Activated B cell treated with CpG ODN at 0.5 μM for 24 hours (primary cell): ENCODE measurements at places on chromosomes 4 and X. TPM values are rescaled to one million over a fixed set of nuclear protein-coding genes. Genes with fewer than 3 reads are reported as not detected.

- DNase-seq = no peak
These were observed 18.3 kb upstream of the CXCR3 start for GRCh38 chrX:71636438-71637252.

The GYPA gene
- 0.66 TPM in 1 of 2 replicates, not detected in the other for total RNA-seq

GRCh38 chrX:96685210-96686099 lies 813 bp downstream of the DIAPH2 start:
- peak; percentile 23 for DNase-seq

DNA sequence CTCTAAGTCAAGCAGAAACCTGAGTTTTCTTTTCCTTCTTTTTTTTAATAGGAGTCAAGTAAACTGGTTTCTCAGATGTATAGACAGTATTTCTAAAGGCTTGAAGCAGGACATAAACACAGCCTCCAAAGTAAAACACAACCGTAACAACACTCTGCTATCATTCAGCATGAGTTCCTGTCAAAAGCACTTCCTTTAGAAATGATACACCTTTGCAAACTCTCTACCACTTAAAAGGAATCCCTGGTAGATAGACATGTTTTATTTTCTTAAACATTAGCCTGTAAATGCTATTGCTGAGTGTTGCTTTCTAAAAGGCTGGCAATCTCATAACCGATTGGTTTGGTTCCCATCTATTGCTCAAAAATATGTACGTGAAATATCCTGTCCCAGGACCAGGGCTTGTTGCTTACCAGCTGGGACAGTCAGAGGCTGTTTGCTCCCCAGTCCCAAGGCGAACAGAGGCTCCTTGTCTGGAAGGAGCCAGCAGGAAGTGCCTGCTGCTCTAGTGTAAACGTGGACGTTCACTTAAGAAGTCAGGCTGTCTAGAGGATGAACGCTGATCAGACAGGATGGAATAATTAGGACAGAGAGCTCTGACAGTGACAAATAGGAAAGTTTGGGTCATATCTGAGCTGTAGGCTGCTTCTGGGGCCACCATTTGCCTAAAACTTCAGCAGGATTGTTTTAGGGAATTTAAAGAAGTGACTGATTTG lies 173.9 kb upstream of the KLF3 start:
- no peak for DNase-seq

DNA sequence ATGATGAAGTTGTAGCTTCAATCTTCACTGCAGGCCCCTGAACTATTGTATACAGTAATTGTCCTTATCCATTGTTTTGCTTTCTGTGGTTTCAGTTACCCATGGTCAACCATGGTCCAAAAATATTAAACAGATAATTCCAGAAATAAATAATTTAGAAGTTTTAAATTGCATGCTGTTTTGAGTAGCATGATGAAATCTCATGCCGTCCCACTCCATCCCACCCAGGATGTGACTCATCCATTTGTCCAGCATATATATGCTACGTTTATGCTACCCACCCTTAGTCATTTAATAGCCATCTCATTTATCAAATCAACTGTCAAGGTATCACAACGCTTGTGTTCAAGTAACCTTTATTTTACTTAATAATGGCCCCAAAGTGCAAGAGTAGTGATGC lies 34.5 kb downstream of the IQCM start:
- DNase-seq = no peak

DNA sequence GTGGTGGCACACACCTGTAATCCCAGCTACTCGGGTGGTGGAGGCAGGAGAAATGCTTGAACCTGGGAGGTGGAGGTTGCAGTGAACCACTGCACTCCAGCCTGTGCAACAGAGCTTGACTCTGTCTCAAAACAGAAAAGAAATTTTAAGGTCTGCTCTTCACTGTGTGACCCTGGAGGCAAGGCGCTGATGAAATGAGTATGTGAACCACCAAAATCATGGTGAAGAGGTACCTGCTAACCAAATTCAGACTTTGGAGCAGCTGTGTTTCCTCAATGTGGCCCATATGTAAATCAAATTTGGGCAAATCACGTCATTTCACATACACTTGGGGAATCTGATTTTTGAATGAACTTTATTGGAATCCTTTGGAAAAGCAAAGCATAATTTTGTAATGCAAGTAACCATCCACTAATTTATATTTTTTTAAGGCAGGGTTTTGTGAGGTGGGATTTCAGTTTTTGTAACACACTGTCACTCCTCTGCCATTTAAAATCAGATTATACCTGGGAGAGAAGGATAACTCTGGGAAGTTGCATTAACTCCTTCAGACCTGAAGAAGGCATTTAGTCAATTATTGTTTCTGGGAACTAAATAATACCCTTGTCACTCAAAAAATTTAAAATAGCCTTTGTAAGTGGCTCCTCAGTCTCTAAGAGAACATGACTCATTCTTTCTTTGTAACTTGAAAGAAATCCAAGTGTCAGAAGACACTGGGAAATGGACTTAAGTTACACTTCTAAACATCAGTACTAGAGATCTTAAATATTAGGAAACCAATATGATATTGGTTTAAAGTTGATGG lies 24.0 kb downstream of the DOCK11 start:
- no peak for DNase-seq

DNA sequence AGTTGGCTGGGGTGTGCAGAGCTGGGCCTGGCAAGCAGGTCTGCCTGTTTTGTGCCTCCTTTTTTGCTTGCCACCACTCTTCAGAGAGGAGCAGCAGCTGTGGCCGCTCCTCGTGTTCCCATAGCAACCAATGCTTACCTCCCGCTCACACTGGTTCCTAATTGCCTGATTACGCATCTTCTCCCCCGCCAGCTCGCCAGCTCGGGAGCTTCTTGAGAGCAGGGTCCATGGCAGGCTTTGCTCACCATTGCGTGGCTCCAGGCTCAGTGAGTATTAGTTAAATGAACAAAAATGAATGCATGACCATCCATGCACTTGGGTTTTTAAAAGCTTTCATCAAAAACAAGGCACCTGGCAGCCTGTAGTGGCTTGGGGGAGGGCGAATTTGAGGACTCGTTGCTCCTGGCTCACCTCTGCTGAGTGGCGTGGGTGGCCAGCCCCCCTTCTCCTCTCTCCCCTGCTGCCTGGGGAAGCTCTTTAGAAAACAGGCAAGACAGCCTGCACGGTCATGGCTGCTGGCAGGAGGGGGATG lies 14.2 kb upstream of the PJA1 start:
- no peak for DNase-seq

The SSX2B gene
- total RNA-seq = not detected in 2 replicates

- DNase-seq = no peak
These were observed 61.7 kb downstream of the CT47B1 start for GRCh38 chrX:120813982-120814381.

The COL25A1 gene
- total RNA-seq = not detected in 2 replicates

DNA sequence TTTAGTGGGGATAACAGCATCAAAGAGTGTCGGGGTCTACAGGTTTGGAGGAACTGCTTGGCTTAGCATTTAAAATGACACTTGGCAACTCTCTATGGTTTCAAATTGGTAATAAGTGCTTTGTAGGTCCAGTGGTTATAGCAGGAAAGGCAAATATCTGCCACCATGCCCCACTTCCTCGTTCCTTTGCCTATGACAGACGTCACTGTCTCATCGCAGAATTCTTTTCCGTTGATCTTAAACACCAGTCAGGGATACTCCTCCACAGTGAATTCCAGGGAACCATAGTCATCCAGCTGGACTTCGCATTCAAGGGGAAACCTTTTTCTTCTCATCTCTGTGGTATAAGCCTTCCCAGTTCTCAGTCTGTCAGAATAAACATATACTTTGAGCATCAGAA lies 319.1 kb downstream of the GPAT3 start:
- DNase-seq = no peak

DNA sequence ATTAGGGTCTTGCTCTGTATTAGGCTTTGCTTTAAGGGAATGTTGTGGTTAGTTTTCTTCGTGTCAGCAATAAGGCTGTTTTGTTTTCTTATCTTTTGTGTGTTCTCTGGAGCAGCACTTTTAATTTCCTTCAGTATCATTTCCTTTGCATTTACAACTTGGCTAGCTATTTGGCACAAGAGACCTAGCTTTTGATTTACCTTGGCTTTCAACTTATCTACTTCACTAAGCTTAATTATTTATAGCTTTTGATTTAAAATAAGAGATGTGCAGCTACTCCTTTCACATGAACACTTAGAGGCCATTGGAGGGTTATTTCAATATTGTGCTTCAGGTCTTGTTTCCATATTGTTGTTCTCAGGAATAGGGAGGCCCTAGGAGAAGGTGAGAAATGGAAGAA lies 68.2 kb downstream of the FAT4 start:
- DNase-seq = no peak

- DNase-seq = no peak
These were observed 33.6 kb upstream of the ARX start for GRCh38 chrX:25049357-25049756.

The KLB gene
- total RNA-seq = 0.18 and 0.20 TPM in 2 replicates

The GPR173 gene
- total RNA-seq = 0.10 and 0.16 TPM in 2 replicates

DNA sequence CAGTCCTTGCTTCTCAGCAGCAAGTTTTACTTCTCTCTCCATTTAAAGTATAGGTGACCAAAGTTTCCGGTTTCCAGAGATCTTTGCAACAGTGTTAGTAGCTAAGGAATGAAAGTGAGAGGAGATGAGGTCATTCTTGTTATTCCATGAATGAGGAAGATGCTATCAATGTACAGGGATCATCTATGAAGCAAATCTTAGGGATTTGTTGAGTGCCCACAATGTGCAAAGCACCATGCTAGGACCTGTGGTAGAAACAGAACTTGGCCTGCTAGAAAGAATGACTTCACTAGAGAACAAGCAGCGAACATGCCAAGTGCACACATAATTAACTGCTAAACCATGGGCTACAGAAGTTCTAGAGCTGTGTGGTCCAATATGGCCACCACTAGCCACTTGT lies 112.5 kb downstream of the MID1 start:
- DNase-seq = no peak

DNA sequence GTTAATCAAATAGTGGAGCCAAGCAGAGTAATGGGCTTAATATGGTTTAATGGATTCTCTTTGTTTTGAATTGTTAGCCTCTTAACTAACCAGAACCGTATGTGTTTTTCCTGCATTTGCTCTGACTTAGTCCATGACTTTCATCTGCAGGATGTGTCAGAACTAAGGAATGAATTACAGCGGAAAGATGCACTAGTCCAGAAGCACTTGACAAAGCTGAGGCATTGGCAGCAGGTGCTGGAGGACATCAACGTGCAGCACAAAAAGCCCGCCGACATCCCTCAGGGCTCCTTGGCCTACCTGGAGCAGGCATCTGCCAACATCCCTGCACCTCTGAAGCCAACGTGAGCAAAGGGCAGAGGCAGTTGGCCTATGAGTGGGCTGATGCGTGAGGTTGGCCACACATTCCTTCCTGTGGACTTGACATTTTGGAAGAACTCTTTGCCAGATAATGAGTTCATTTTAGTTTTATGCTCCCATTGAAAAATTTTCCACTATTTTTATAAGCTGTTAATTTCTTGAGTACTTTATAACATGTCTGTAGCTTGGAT lies 9.1 kb downstream of the MED28 start:
- no peak for DNase-seq

DNA sequence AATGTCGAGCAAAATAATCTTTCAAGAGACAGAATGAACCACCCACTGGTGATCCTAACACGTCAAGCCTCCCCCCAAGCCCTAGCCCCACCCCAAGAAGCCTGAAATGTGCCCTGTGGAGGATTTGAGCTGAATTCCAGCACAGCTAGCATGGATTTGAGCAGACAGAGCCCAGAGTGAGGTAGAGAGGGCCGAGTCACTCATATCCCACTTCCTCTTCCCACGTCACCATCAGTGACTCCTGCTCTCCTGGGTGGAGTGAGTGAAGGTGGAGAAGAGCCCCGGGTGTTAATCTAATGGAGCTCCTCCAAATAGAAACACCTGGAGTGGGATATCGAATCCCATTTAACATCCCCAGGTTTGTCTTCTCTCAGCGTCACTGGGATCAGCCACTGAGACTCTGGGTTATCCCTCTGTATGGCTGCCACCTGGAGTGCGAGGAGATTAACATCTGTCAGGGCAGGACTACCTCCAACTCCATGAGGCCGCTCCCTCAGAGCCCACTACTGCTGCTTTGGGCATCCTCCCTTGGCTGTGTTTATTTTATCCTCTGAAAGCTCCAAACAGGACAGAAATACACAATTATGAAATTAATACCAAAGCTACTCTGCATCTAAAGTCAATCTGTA lies 136.6 kb downstream of the NWD2 start:
- DNase-seq = no peak

GRCh38 chr4:186015212-186015817 lies 53.6 kb upstream of the TLR3 start:
- DNase-seq = no peak

The RASSF6 gene
- 4.0 TPM in 2 replicates for total RNA-seq

DNA sequence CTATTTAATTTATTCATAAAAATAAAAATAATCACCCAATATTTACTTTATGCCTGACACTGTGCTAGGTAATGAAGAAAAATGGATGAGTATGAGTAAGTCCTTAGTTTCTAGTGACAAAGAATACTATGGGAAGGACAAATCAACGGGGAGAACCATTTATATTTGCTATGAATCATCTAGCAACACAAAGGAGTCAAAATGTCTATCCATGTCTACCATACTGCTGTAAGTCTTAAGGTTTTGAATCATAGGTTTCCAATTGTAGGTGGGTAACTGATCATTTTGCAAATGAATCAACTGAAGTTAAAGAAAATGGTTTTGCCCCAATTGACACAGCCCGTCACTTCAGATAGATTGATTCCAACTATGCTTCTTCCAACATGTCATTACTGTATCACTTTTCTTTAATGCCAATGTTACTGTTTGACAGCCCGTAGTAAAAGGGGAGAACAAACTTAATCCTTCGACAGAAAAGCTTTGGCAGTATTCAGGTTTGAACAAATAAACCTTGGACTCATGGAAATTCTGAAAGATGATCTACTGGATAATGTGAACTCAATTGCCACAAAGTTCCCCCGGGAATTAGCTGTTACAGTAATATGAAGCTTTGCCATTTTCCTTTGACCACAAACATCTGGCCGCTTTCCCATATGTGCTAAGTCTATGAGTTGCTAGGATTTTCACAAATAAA lies 3.2 kb downstream of the TDO2 start:
- no peak for DNase-seq

DNA sequence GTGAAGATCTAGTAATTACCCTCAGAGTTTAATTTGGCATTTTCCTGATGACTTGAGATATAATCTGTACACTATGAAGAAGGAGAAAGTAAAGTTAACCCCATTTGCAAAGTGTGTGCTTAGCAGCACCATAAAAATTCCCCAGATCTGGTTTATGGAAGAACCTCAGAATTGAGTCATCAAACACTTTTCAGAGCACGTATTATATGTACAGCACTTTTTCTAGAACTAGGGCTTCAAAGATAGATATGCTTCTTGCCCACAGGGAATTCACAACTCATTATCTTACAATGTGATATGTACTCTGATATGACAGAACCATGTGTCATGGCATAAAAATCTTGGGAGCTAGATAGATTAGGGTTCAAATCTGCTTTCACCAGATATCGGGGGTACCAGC lies 150.9 kb downstream of the SLC10A7 start:
- DNase-seq = no peak

The REELD1 gene
- total RNA-seq = 2.1 and 2.6 TPM in 2 replicates

The SMIM43 gene
- total RNA-seq = not detected in 2 replicates

GRCh38 chr4:121199742-121200561 lies 35.8 kb upstream of the TNIP3 start:
- DNase-seq = no peak
